Endodermal cell (in vitro differentiated cells): ENCODE measurements at places on chromosomes 13 and 19. TPM values are rescaled to one million over a fixed set of nuclear protein-coding genes. Genes with fewer than 3 reads are reported as not detected.

Gene NKPD1
- total RNA-seq: 0.15 to 0.38 TPM (median 0.15 TPM) in 3 replicates

Gene SPACA4
- not detected in 2 replicates for total RNA-seq

Gene SIGLEC12
- total RNA-seq: not detected in 2 replicates

Gene IL17D
- total RNA-seq: 0.33 to 0.93 TPM (median 0.87 TPM) in 3 replicates

DNA sequence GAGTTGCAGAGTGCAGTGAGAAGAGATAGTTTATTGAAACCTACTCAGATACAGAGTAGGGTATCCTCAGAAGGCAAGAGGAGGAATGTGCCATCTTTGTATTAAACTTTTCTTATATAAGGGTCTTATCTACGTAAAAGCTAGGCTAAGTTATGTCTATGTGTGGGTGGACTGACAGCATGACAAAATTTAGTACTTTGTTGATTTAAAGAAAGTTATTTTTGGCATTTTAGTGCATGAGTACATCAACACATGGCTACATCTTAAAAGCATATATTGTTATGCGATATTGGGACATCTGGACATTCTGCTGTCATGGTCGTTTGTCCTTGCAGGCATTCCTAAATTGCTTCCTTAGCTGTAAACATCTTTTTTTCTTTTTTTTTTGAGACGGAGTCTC, 19.0 kb upstream of the ATP8A2 start:
- no peaks in the 10 kb centered on the region for H3K4me1 ChIP-seq
- no peaks in the 10 kb centered on the region for H3K27me3 ChIP-seq
- H3K36me3 ChIP-seq: no peaks in the 10 kb centered on the region
- no peak for DNase-seq
